ENCODE measurements at places on chromosomes 7 and 10.

- no peak for DNase-seq
Observed at GRCh38 chr7:68423356-68423755, 1174.9 kb upstream of the AUTS2 start.

DNA sequence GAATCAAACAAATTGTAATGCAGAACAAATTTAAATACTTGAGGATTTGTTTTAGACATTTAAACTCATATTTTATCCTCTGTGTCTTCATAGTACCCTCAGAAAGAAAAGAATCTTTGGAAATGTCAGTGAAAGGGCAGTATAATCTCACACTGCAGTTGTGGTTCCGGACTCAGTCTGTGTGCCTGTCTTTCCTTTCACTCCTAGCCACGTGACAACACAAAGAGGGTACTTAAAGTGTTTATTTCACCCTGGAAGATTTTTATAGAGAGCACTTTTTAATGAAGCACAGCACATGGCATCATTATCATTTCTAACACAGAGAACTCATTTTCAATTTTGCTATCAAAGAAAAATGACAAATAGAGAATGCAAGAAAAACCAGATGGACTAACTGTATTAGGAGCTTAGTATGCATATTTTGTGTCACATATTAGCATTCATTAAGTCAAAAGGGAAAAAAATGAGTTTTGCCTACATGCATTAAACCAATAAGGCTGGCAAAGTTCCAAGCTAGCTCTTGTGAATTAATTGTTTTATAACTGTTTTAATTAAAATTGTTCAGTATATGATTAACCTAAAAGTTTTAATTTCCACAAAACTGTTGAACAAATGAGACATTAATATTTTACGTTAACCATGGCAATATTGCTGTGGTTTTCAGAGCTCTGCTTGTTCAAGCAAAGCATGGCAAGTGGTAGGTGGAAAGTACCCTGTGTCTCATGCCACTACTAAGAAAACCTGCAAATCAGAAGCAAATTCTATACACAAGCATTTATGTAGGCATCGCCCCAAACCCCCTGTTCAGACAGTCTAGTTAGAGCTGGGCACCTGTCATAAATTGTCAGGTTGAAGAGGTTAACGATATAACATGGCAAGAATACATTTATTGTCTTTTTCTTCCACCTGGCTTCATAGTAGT lies 65.9 kb downstream of the AUTS2 start:
- no peak for DNase-seq

DNA sequence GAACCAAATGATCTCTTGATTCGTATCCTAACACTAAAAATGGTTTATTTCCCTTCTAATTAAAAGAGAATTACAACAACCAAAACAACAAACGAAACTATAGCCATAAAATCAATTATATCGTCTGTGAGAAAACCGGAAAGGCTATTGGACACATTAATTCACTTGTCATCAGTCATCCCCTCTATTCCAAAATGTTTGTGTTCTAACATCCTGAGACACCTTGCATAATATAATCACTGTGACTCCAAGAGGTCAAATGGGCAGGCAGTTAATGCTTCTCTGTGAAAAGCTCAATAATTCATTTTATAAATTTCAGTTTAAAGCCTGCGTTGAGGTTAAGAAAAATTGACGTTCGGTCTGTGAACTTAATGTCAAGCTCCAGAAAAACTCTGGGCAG lies 463 bp upstream of the LRRTM3 start:
- no peak for DNase-seq

DNA sequence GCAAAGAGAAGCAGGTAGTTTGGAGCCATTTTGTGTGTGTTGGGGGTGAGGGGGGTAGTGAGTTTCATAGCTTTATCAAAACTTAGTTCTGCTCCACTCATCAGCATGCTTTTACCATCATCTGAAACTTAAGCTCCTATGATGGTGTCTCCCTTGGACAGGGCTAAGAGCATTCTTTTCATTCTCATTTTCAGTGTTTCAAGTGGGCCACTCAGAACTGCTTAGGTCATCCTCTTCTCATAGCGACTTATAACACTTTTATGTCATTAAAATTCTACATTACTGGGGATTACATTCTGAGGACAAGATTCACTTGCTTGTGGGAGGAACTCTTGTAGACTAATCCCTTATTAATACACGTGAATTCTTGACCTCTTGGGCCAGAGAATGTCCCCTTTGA lies 649.4 kb downstream of the SUGCT start:
- DNase-seq: no peak

DNA sequence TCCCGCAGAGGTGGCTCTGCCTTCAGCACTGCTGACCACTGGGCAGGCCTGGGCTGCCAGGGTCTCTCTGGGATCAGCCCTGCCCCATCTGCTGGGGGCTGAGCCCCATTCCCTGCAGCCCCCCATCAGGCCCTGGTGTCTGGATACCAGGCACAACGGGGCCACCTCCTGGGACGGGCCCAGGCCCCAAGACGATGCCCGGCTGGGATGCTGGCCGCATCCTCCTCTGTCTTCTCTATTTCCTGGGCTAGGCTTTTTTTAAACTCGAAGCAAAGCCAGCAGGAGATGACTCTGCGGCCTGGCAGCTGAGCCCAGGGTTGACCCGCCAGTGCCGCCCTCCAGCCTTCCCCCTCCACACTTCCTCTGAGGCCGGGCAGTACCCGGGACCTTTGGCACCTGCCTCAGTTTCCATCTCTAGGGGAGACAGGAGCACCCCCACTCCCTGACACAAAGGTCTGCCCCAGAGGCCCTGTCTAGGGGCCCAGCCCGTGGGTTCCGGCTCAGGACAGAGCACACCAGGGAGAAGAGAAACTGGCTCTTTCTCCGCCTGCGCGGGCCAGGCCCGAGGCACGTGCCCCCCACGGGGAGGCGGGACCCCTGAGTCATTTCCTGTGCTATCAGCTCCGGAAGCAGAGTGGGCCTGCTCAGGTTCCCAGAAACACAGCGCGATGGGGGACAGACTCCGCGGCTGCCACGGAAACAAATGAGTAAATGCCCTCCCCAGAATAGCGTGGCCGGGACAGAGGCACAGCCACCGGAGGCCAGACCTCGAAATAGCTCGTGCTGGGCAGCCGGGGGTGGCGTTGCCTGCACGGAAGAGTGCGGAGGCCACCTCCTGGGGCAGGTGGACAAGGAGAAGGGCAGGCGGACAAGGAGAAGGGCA lies 84.6 kb upstream of the PDGFA start:
- peak; percentile 90 for DNase-seq

GRCh38 chr7:6290319-6290741 lies 17.9 kb upstream of the CYTH3 start:
- DNase-seq: no peak

DNA sequence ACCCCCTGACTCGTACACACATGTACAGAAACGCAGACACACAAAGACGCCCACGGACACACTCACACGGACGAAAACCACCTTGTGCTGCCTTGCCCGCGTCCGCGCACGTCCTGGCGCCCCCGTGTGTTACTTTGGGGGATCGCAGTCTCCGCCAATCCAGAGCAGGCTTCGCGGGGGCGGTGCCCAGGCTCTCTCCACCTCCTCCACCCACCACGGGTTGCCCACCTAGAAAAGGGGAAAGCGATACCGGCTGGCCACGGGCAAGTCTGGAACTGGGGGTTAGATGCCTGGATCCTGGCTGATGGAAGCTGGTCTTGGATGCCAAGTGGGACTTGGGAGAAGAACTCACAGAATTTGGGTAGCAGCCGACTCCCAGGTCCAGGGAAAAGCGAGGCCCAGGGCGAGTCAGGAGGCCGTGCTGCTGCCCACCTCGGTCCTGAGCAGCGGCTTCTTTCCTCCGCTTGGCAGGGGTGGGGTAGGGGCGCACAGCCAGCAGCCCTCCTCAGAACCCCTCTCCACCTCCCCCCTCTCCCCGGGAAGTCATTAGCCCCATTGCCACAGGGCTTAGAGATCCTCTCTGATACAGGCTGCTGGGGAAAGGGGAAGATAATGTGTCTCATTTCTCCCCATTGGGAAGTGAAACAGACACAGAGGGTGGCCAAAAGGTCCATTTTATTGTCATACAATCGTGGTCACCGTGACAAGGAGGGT lies 4.6 kb upstream of the VGF start:
- DNase-seq: peak; percentile 81

- no peak for DNase-seq
Observed at GRCh38 chr10:56624082-56624481, 263.0 kb upstream of the ZWINT start.

- no peak for DNase-seq
Observed at GRCh38 chr10:97224483-97225435, 39.0 kb upstream of the SLIT1 start.

- DNase-seq: no peak
Observed at GRCh38 chr7:94355454-94355853, 39.2 kb upstream of the COL1A2 start.

- DNase-seq: peak; percentile 58
Observed at GRCh38 chr10:6445671-6446316, 134.3 kb downstream of the PRKCQ start.

- no peak for DNase-seq
Observed at GRCh38 chr10:120979435-120980278, 128.5 kb downstream of the WDR11 start.

- no peak for DNase-seq
Observed at GRCh38 chr10:101643546-101643945, 51.4 kb downstream of the FBXW4 start.

DNA sequence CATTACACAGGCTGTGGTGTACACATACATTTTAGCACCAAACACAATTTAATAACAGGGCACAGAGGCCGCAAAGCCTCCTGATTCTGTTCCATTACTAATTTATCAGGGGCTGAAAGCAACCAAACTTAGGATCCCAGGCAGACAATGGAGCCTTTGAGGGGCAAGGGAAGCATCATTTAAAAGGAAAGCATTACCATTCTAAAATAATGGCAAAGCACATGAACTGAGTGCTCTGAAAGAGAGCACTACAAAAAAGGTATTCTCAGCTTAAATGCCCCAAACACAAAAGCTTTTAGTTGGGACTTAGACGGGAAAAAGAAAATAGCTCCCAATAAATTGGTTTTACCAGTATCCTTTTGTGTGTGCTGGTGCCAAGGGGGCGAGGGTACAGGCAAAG lies 282.0 kb upstream of the ETV1 start:
- no peak for DNase-seq

GRCh38 chr7:134842886-134843430 lies 63.5 kb downstream of the CALD1 start:
- no peak for DNase-seq

- DNase-seq: no peak
Observed at GRCh38 chr7:67406976-67407375, 410.3 kb downstream of the TYW1 start.

- no peak for DNase-seq
Observed at GRCh38 chr10:20988357-20988983, 91.4 kb upstream of the NEBL start.

- no peak for DNase-seq
Observed at GRCh38 chr10:49303711-49304110, 4.7 kb downstream of the C10orf71 start.

DNA sequence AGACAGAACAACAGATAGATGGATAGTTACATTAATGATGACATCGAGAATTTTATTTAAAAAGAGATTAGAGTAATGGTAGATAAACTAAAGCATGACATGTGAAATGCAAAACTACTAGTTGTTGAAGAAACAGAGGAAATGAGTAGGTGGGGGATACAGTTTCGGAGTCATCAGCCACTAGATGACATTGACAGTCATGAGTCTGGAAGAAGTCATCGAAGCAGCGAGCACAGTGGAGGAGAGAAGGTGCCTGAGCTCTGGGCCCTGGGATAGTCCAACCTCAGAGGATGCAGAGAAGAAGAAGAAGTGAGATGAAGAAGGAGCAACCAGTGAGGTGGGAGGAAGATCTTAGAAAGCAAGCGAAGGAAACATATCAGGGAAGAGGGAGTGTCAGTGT lies 20.2 kb upstream of the SEC61A2 start:
- no peak for DNase-seq

DNA sequence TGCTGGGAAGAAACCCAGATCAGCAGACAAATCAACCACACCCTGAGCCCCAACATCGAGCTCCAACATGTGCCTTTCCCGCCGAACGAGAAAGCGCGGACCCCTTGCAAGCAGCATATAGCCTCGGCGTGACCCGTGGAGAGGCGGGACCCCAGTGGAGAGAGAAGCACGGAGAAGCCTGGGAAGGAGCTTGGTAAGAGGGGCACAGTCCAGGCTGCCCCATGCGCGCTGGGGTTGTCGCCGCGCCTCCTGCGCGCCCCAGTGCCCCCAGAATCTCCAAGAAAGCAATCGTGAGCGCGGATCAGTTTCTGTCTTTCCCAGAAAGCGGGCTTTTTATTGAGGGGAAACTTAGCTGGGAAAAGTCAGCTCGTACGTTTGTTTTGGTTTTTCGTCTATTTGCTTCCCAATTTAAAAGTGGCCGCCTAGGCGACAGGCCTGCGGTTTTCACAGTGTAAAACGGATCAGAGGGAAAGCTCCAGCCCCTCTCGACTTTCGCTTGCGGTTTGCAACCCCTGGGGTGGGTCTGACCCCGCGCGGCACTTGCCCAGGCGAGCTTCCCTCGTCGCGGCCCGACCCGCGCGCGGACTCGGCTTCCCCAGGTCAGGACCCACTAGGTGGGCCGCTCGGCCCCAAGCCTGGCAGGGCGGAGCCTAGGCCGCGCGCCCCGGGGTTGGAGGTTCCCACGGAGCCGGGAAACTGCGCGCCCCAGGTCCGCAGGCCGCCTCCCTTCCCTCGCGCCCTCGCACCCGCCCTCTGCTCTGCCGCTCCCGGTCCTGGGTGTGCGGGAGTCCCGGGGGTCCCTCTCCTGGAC lies 31.1 kb downstream of the SKIDA1 start:
- peak; percentile 50 for DNase-seq

- DNase-seq: no peak
Observed at GRCh38 chr7:78828317-78828716, 625.1 kb downstream of the MAGI2 start.

GRCh38 chr7:127873151-127873550 lies 158.1 kb downstream of the LRRC4 start:
- no peak for DNase-seq

- DNase-seq: no peak
Observed at GRCh38 chr7:32104766-32105165, 34.6 kb upstream of the PDE1C start.

GRCh38 chr7:37960483-37960882 lies 40.0 kb downstream of the EPDR1 start:
- DNase-seq: no peak

GRCh38 chr10:86888585-86889381 lies 68.6 kb downstream of the MMRN2 start:
- peak; percentile 80 for DNase-seq

- DNase-seq: no peak
Observed at GRCh38 chr7:130894909-130895750, 161.1 kb upstream of the KLF14 start.

GRCh38 chr7:15430911-15431310 lies 130.9 kb downstream of the AGMO start:
- DNase-seq: no peak

Measured in GM10248 (cell line).